ENCODE measurements at places on chromosomes 2 and 18.

- no peak for DNase-seq
Observed at GRCh38 chr2:177728399-177728765, 335.8 kb downstream of the AGPS start.

DNA sequence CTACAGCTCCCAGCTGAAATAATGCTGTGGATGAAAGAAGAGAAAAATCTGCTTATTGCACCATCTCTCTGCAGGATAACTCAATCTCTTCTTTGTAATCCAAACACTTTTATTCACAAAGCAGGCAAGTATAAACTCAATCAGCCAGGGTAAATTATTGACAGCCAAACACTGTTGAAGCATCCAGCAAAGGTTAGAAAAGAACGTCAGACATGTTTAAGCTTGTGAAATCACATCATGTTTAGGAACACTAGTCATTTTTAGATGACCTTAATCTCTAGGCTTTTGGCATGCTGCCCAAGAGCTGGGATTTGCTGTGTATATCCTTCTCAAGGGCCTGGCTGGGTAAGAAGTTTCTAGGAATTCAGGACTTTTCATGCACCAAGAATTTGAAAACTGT lies 1148.1 kb upstream of the FANCL start:
- DNase-seq = no peak

GRCh38 chr2:29397039-29397438 lies 281.8 kb downstream of the CLIP4 start:
- DNase-seq = no peak

DNA sequence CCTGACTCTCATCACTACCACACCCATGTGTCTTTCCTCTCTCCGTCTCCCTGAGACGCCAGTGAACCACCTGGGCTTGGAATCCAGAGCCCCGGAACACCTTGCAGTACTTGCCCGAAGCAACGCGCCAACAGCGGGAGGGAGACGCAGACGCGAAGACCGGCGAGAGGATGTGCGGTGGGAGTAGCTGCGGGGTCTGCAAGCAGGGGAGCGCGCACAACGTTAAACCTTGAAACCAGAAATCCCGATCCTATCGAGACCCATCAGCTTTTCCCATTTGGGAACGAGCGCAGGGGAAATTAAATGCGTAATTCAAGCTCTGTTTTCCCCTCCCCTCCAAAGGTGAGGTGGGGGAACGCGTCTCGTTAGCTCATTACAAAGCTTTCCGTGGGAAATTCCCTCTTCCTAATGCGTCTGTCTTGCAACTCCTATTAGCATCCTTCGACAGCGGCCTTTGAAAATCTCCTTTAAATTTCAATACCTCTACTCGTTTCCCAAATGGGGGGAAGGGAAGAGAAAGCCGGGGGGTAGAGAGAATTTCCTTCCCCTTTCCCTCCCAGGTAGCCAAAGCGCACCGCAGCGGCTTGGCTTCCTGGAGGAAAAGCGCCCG lies 421 bp upstream of the CNTNAP5 start:
- no peak for DNase-seq

- no peak for DNase-seq
Observed at GRCh38 chr2:97857553-97857952, 138.2 kb downstream of the TMEM131 start.
